ENCODE measurements at places on chromosomes 12 and 14.

GRCh38 chr14:53947094-53947445 lies 9.6 kb downstream of the BMP4 start:
- no peak for DNase-seq

DNA sequence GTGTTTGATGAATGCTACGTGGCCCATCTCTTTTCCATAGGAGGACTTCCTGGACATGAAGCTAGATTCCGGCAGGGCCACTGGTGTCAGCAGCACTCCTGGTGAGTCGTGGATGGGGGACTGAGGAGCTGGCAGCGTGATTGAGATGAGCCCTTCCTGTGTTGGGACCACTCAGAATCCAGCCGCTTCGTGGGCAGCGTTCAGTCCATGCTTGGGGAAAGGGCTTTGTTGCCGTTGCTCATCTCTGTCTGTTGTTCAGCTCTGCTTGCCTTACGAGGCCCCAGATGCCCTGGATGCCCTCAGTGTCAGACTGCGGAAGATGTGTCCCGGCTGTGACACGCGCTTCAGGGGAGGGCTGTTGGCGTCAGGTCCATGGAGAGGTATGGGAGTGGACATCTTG lies 127.1 kb upstream of the RTL1 start:
- no peak for DNase-seq

DNA sequence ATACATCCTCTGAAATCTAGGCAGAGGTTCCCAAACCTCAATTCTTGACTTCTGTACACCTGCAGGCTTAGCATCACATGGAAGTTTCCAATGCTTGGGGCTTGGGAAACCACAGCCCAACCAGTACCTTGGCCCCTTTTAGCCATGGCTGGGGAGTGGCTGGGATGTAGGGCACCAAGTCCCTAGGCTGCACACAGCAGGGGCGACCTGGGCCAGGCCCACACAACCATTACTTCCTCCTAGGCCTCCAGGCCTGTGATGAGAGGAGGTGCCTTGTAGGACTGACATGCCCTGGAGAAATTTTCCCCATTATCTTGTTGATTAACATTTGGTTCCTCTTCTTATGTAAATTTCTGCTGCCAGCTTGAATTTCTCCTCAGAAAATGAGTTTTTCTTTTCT lies 1387.4 kb downstream of the FSCB start:
- DNase-seq = no peak

- no peak for DNase-seq
These were observed 28.1 kb downstream of the MSRB3 start for GRCh38 chr12:65306366-65307168.

DNA sequence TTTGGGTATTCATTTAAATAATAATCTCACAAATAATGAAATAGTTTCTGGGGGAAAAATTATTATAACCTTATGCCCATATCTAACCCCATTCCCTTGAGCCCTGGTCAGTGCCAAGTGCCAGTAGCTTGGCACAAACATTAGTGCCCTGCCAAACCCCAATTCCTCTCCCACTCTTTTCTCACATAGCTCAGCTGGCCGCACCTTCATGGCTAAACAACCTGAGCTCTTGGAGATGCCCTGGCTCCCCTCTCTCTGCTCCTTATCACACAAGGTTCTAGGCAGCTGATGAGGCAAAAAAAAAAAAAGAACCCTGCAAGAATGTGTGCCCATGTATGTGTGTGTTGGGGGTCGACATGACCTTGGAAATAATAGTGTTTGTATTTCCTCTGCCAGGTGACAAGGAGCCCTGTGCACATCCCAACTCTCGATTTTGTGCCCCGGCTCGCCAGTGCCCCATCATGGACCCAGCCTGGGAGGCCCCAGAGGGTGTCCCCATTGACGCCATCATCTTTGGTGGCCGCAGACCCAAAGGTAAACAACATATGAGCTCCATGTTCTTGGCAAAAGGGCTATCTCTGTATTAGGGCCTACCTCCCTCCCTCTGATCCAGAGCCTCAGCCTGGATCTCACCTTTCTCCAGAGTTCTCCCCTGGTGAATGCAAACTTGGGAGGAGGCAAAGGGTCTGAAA lies 8.4 kb downstream of the PCK2 start:
- no peak for DNase-seq

- DNase-seq = no peak
These were observed 55.0 kb downstream of the TMEM30B start for GRCh38 chr14:61226015-61226654.

GRCh38 chr12:75877763-75878621 lies 153.6 kb downstream of the PHLDA1 start:
- no peak for DNase-seq

DNA sequence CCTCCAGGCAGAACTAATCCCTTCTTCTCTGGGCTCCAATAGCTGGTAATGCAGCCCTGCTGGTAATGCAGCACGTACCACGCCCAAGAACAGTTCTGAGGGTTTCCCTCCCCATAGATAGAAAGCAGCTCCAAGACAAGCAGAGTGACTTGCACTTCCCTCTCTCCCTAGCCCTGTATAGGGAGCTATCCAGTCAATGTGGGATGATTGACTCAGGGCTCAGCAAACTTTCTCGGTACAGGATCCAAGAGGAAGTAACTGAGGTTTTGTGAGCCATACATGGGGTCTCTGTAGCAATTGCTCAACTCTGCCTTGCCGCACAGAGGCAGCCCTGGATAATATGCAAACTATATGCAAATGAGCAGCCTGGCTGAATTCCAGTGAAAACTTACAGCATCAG lies 15.5 kb upstream of the FKBP4 start:
- no peak for DNase-seq

DNA sequence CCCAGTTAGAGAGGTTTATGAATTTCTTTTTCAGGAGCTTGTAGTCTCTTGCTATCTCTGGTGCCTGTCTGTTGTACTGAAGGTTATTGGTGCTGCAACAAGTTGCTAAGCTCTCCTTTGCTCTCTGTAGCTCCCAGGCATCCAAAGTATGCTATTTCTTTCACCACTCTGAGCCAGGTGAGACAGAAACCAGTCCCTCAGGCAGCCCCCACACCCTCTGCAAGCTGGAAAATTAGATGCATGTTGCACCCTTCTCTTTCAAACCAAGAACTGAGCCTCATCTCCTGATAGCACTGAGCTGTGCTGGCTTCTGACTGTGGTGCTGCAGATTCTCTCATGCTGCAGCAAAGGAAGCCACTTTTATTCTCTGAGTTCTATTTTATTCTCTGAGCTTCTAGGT lies 9.6 kb upstream of the TRIM9 start:
- DNase-seq = no peak

- DNase-seq = no peak
These were observed 46.9 kb downstream of the BEGAIN start for GRCh38 chr14:100540141-100540925.

DNA sequence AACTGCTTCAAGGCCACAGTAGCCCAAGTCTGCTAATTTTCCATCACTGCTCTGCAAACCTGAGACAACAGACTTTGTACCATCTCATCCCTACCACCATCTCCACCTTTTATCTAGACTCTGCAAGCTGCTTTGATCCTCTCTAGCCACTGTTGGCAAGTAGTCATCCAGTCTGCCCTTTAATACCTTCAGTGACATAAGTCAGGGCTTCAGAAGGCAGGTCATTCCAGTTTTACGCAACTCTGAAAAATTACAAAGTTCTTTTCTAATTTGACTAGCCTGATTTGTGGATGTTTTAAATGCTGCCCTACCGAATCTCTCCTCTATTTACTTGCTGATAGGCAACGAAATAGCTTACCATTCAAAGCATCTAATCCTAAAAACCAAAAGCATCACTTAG lies 2.8 kb downstream of the FERMT2 start:
- DNase-seq = no peak

DNA sequence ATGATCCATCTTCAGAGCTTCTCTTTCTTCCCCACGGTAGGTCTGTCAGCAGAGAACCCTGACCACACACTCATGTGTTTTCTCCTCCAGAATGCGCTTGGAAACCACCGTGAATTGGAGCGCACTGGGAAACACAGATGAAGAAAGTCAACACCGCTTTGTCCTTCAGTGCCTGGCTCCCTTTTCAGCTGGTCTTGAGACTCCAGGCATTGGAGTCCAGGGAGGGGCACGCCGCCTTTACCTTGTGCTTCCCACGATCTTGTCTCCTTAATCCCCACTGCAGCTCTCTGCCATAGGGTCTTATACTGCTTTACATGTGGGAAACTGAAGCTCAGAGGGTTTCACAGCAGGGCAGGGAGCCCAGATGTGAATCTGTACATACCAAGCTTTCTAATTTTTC lies 1.1 kb downstream of the FAM90A1 start:
- no peak for DNase-seq

DNA sequence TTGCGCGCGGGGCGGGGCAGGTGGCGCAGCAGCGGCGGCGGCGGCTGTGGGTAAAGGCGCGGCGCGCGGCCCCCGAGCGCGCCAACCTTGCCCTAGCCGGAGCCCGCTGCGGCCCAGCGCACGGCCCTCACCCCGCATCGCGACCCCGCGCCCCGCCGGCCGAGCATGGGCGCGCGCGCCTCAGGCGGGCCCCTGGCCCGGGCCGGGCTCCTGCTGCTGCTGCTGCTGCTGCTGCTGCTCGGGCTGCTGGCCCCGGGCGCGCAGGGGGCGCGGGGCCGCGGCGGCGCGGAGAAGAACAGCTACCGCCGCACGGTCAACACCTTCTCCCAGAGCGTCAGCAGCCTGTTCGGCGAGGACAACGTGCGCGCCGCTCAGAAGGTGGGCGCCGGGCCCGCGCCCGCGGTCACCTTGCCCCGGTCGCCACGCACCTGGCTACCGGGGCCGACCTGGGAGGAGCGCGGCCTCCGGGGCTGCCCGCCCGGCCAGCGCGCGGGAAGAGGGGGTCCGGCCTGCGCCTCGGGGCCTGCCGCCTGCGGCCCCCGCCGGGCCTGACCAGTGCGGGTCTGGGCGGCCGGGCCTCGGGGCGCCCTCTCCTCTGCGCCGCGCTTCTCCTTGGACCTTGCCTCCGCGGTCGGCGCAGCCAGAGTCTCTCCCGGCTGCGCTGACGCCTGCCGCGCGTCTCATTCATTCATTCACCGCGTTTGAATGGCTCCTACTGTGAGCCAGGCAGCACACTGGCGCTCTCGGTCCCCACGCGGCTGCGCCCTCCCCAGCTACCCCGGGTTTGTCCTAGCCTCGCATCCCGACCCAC lies at the start of gene BRI3BP:
Gene BRI3BP (plus strand): TSS at position 20 of the 811 bp plus-strand sequence. CDS start 146 bp downstream, at position 166.
- peak; percentile 43 for DNase-seq

DNA sequence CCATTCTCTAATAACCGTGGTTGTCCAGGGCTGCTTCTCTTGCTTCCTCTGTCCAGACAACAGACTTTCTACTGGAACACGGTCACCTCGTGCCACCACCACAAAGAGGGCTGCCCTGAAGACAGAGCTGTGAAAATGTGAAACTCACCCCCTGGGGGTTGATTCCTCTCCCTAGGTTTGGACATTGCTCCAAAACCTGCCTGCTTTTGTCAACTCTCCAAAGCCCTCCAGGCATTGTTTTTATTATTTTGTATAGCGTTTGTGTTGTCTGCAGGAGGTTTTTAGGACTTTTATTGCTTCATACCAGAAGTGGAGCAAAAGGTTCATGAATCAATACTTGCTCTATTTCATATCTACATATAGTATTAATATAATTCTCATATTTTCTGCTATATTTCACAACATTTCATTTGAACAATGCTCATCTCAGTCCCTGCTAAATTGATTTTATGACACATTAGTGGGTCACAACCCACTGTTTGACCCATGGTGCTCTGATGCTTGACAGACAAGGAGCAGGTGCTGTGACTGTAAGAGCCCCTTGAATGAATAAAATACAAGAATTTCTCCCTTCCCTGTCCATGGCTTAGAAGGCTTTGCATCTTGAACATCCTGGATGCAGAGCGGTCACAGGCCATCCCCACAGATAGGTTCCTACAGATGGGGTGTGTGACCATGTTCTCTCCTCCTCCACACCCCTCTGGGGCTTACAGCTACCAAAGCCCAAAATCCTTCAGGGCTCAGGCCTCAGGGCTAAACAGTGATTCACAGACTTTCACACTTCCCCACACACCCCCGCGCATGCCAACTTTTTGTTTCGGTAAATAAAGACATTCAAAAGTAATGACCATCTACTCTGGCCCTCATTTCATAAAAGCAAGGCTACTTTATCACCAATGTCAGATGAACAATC lies 20.6 kb upstream of the EML1 start:
- DNase-seq = no peak

GRCh38 chr14:64673748-64674147 lies 30.5 kb upstream of the PLEKHG3 start:
- peak; percentile 40 for DNase-seq

GRCh38 chr12:118061873-118062843 lies 1.2 kb upstream of the WSB2 start:
- no peak for DNase-seq

Measured in T-helper 1 cell (primary cell).